Astrocyte (in vitro differentiated cells and primary cell): ENCODE measurements at places on chromosomes 16 and 17.

- DNase-seq: no peak
Observed at GRCh38 chr16:49604602-49605001, 231.0 kb downstream of the C16orf78 start.

GRCh38 chr16:10031473-10031872, 150.8 kb downstream of the GRIN2A start:
- no peak for DNase-seq

- no peak for DNase-seq
Observed at GRCh38 chr16:57279780-57280638, 4.5 kb downstream of the PLLP start.

- DNase-seq: no peak
Observed at GRCh38 chr16:10265770-10266615, 83.8 kb upstream of the GRIN2A start.

GRCh38 chr17:47717979-47718621, 14.9 kb upstream of the TBX21 start:
- DNase-seq: peak; percentile 25

DNA sequence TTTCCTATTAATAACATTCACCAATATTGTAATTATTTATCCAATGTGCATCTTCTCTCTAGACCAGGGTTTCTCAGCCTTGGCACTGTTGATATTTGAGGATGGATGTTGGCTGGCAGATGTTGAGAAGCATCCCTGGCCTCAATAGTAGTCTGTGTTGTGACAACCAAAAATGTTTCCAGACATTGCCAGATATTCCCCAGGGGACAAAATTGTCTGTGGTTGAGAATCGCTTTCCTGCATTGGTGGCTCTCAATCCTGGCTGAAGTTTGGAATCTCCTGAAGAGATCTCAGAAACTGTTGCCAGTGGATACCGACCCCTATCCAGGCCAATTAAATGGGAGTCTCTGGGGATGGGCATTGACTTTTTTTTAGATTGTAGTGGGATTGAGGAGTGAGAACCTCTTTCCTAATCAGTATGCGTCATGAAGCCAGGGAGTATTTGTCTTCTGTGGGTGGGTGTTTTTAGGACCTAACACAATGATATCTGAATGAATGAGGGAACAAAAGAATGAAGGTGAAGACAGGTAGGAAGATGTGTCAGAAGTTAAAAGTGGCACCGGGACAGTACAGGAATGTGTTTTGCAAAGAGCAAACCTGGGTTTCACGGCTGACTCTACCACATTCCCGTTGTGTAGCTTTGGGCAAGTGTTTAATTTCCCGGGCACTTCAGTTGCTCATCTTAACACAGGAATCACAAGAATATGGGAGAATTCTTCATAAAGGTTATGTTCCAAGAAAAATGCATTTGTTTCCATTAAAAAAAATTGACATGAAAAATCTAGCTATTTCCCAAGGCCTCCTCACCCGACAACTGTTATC, 24.3 kb downstream of the HSD17B2 start:
- DNase-seq: no peak

DNA sequence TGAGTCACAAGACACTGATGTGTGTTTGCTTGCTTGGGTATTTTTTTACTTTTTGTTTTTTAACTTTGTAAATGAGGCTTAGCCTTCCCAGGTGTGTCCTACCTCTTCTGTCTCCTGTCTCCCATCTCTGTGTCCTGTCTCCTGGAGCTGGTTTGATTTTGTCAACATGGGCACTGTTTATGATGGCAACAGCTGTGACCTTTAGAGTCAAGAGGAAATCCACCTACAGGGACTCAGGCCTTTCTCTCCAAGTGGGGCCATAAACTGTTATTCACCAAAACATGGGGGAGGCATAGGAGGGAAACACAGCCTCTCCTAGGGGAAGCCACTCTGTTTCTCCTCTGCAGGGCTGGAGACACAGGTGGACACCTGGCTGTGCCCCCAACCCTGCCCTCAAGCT, 13.1 kb upstream of the PLCG2 start:
- no peak for DNase-seq

- DNase-seq: no peak
Observed at GRCh38 chr16:49189286-49189685, 92.4 kb downstream of the CBLN1 start.

DNA sequence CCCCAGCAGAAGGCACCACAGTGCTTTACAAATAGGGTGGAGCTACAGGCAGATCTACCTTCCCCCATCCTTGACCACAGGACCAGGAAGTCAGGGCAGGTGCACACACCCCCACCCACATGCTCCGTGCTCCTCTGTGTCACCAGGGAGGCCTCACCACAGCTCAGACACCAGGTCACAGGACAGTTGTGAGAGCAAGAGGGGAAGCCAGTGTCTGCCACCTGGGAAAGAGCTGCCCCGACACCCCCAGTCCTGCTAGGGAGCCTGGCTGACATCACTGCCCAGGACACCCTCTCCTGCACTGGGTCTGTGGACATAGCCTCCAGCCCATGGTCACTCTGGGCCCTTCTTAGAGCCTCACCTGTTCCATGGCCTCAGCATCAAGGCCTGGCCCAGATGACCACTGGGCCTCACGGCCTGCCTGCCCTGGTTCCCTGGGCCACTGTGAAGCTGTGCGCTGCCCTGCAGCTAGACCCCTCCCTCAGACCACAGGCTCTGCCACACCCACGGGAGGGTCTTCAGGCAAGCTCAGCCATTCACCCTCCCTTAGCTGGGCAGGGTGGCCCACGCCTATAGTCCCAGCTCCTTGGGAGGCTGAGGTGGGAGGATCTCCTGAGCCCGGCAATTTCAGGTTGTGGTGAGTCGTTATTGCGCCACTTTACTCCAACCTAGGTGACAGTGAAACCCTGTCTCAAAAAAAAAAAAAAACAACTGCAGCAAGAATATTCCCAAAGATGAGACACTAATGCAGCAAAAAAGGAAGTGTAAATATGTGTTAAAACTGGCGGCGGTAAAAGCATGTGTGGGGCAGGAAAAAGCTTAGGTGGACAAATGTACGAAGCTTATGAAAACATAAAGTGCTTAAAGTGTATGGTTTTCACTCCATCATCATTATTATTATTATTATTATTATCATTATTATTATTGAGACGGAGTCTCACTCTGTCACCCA, 14.2 kb downstream of the POLR3K start:
- DNase-seq: no peak

GRCh38 chr17:72562615-72563188, 441.9 kb downstream of the SOX9 start:
- no peak for DNase-seq

GRCh38 chr17:80745183-80745582, 200.5 kb downstream of the RPTOR start:
- no peak for DNase-seq

DNA sequence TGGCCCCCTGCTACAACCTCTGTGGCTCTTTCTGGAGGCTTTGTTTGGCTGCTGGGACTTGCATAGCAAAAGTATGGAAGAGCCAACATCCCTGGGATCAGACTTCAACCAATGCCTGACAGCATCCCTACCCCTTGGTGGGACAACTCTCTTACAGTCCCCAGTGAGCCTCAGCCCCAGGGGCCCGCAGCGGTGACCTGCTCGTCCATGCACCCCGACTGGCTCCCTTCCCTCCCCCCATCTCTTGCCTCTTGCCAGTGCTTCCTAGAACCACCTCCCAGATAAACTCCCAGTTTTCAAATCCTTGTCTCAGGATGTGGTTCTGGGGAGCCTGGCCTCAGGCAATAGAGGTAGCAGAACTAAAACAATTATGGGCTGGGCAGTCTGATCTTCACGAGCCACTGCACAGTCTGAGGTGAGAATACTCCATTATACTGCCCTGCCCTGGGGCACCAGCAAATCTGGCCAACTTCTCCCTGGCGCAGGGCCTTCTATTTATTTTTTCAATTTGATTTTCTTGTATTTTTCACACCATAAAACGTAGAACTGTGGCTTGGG, 86.6 kb upstream of the BRD7 start:
- DNase-seq: no peak

DNA sequence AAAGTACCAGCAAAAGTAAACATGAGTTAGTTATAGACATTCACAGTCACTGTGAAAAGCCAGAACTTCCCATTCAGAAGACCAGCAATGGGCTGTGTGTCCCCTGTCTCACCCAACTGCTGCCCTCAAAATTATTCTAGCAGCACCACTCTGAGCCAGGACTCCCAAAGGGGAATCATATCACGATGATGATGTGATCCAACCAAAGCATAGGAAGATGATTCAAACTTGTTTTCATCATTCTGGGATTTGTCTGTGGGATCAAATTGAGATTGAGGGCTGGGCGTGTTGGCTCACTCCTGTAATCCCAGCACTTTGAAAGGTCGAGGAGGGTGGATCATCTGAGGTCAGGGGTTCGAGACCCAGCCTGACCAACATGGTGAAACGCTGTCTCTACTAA, 6.4 kb upstream of the NAT9 start:
- no peak for DNase-seq

DNA sequence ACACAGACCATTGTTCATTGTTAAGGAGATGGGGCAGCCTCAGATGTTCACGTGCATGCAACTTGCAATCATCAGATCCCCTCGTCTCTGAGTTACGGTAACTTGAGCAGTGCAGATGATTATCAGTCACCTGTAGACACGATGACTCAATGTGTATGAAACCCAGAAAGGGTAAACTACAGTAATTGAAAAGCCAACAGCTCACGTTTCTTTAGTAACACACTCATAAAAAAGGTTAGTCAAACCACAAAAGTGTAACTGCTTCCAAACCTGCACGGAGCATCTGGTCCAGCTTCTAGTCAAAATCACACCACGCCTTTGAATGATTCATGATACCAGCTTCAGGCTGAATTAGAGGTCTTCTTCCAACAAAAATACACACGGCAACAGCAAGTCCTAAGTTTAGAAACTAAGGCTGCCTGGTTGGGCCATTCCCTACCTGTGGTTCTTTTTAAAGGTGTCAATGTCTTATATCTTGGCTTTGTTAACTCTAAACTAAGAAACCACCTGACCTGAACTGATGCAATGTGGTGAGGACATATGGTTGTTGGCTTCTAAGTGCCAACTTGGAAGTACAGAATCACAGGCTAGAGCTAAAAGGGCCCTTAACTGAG, 32.3 kb downstream of the GRB7 start:
- peak; percentile 75 for DNase-seq

DNA sequence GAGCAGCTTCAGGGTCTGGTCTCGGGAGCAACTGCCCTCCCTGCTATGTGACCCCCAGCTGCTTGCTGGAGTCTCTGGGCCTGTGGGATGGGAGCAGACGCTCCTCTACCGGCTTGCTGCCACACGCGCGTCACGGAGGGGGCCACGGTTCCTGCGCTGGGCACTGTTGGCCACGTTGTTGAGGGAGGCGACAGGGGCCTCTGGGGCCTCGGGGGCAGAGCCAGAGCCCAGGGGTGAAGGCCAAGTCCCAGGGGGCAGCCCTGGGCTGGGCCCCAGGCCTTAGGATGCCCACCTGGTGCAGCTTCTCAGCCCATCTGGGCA, 56.6 kb downstream of the ZFPM1 start:
- DNase-seq: no peak

DNA sequence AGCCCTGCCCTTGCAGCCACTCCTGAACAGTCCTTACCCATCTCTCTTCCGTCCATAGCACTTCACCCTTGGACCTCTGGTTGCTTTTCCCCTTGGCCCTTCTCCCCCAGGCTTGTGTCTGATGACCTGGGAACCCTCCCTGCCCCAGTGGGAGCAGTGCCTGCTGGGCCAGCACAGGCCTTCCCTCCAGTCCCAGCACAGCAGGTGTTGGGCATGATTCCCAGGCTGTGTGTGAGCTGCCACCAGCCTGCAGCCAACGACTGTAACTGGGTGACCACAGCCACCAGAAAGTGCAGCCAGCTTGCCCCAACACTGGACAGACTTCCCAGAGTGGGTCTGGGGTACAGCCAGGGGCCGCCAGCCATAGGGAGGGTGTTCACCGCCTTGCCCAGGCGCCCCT, 30.0 kb downstream of the CRAMP1 start:
- no peak for DNase-seq

DNA sequence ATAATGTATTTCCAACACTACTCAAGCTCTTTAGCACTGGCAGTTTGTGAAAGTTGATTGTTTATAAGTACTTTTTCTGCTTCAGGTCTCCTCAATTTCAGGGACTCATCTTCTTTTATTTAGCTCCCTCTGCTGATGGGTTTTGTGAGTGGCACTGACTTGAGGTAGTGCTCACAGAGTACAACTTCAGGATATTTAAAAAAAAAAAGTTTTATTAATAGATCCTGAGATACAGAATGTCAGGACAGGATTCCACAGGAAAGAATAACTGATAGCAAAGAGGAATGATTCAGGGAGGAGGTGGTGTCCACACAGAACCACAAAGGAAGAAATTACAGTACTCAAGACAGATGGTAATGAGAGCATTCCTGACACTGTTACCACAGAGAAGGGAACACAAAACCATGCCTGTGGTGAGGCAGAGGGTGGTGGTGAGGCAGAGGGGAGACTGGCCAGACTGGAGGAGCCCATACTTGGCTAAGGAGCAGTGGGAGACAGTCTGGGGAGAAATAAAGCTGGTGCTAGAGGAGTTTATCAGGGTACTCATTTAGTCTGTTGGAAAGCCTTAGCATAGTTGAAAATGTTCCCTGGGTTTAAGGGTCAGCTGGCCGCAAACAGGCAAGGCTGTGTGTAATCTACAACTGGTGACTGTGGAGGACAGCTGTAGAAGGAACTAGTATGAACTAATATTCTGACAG, 63.7 kb downstream of the SPAG9 start:
- DNase-seq: peak; percentile 100

GRCh38 chr17:46922804-46923635, at the start of gene GOSR2:
Gene GOSR2, plus strand, starts transcription at chr17:46923160. Its CDS starts 33 bp downstream, at chr17:46923193.
- peak; percentile 78 for DNase-seq

GRCh38 chr17:8062807-8063483, 24.1 kb downstream of the ALOX15B start:
- no peak for DNase-seq

GRCh38 chr16:69773260-69773947, 11.3 kb downstream of the WWP2 start:
- no peak for DNase-seq

DNA sequence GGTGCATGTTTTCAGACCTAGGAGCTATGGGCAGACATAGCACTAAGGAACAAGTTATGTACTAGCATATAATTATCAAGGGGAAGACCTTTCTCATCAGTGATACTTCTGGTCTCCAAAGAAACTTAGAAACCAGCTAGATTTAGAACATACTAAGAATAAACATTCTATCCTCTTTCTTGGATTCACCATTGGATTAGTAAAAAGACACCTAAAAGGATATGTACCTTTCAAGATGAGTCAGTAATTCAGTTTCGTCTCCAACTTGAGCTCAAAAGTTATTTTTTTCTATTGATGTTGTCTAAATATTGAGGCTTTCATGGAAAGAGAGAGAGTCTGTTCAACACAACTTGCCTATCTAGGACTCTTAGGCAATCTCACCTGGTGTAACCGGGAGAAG, 13.2 kb downstream of the ZNF821 start:
- no peak for DNase-seq

GRCh38 chr17:9839433-9839832, 13.7 kb downstream of the GLP2R start:
- DNase-seq: no peak

- no peak for DNase-seq
Observed at GRCh38 chr16:17168181-17168580, 302.6 kb downstream of the XYLT1 start.

GRCh38 chr16:10980813-10981212, 36.4 kb downstream of the CLEC16A start:
- no peak for DNase-seq

GRCh38 chr17:75825149-75825552, 19.1 kb downstream of the UNC13D start:
- DNase-seq: no peak
